ENCODE measurements at places on chromosomes 5 and 9. TPM values are rescaled to one million over a fixed set of nuclear protein-coding genes. Genes with fewer than 3 reads are reported as not detected.

GRCh38 chr9:130768265-130768664 lies 66.8 kb upstream of the ABL1 start:
- DNase-seq = peak; percentile 34

Gene MSX2
- total RNA-seq = 1.4 TPM

Gene GMCL2
- not detected for total RNA-seq

Gene CYLC2
- not detected for total RNA-seq

Gene FBLL1
- 0.84 TPM for total RNA-seq

GRCh38 chr5:176677209-176677939 lies 30.1 kb downstream of the TSPAN17 start:
- no peak for DNase-seq

DNA sequence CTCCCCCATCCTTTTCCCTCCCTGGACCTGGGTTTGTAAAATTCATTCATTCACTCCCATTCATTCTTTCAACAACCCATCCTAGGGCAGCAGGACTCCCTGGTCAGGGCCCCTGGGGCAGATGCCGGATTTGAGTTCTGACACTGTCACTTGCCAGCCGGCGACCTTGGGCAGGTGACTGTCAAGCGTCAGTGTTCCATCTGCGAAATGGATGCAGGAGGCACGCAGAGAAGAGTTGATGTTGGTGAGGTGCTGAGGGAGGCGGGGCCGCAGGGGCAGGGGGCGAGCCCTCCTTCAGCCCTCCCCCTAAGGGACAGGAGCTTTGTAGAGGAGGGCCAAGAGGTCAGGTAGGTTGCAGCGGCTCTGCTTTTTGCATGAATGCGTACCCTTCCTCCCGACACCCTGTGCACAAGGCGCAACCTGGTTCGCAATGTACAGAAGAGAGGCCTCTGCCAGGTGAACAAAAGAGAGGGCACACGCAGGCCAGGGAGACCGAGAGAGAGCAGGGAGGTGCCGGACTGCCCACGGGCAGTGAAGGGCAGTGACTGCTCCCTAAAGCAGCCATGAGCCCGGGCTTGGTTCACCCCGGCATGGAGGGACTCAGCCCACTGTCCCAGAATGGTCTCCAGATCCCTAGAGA lies 128.1 kb downstream of the BARX1 start:
- no peak for DNase-seq

Gene AK8
- 1.6 TPM for total RNA-seq

- no peak for DNase-seq
Measured at GRCh38 chr9:93244101-93244500, 60.2 kb downstream of the WNK2 start.

- no peak for DNase-seq
Measured at GRCh38 chr9:17993024-17993423, 414.2 kb downstream of the SH3GL2 start.

DNA sequence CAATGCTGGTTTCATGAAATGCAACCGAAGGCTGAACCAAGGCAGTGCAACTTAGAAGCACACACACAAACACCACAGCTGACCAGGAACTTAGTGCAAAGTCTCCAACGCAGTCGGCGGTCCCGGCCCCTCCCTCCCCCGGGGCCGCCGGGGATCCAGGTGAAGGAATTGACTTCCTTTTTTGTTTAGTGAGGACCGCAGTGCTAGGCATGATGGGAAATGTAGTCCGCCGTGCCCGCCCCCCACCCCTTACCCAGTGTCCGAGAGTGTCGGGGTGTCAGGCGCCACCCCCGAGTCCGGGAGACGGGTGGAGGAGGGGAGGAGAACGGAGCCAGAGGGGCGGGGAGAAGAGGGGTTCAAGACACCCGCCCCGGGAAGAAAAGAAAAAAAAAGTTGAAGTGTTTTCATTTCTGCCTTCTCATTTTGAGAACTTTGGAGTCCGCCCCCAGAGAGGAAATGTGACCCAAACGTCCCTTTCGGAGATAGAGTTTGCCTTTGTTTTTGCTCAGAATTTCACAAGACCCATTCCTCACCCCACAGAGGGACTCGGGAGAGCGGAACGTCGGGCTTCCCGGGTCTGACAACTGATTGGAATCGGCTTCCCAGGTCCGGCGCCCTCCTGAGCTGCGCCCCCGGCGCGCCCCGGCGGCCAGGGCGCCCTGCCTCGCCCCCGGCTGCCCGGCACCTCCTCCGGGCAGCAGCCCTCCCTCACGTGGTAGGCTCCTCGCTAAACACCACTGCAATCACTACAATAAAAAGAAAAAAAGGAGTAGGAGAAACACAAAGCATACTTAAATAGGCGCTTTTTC lies 2.0 kb downstream of the IER5L start:
- DNase-seq = peak; percentile 62

Gene ARID3C
- total RNA-seq = 0.48 TPM

DNA sequence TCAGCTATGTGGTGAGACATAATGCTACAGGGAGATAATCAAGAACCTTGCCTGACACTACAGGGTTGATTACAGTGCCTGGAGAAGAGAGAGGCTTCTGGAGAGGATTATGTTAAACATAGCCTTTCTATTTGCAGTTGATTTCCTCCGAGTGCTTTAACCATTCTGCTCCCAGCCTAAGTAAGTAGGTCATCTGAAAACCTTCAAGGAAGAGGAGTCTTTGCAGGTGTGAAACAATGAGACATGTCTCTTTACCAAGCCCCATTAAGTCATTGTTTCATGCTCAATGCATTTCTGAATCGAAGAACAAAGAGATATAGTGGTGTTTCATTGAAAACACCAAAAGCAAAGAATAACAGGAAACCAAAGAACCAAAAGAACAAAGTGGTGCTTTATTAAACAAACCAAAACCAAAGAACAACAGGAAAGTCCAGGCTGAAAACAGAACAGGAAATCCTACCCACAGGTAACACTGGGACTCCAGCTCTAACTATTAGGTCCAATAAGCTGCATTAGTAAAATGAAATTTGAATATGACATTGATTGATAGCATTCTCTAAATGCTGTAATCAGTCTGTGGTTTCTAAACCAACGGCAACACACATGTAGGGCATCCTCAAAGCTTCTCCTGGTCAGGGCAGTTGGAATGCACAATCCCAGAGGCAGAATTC lies 113.3 kb upstream of the SPATA31D4 start:
- DNase-seq = no peak

DNA sequence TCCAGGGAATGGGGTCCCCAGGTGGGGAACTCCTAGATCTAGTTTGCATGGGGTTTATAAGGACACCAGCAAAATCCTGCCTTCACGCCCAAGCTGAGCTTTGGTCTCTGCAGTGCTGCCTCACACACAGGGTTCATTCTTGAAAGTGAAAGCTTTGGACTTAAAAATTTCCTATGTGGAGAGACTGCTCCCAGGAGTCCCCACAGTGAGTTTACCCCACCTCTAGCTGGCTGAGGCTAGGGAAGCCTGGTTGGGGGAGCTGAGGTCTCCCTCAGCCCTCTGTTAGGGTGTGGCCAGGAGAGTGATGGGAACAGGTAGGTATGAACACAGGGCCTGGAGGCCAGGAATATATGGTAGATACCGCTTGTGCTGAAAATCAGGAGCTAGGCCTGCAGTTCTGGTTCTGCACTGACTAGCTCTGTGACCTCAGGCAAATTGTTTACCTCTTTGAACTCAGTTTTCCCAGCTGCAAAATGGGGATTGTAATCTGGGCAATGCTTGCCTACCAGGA lies 41.5 kb upstream of the LARP1 start:
- no peak for DNase-seq

DNA sequence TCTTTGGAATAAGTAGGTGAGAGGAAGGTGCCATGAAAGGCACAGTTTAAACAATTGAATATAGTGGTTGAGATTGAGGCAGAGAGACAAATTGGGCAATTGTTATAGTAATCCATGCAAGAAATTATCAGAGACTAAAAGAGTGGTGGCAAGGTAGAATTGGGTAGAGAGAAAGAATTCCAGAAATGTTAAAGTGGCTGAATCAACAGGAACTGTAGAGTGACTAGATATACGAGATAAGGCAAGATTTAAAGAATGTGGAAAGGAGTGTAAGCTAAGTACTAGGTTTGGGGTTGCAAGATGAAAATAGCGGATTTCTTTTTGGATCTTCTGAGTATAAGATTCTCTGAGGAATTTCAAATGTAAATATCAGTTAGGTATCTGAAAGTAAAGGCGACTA lies 285.2 kb downstream of the DMRTA1 start:
- DNase-seq = no peak

Gene LRRC26
- total RNA-seq = not detected

Gene AQP7
- total RNA-seq = not detected

- DNase-seq = no peak
Measured at GRCh38 chr9:89743573-89744254, 138.9 kb downstream of the GADD45G start.

DNA sequence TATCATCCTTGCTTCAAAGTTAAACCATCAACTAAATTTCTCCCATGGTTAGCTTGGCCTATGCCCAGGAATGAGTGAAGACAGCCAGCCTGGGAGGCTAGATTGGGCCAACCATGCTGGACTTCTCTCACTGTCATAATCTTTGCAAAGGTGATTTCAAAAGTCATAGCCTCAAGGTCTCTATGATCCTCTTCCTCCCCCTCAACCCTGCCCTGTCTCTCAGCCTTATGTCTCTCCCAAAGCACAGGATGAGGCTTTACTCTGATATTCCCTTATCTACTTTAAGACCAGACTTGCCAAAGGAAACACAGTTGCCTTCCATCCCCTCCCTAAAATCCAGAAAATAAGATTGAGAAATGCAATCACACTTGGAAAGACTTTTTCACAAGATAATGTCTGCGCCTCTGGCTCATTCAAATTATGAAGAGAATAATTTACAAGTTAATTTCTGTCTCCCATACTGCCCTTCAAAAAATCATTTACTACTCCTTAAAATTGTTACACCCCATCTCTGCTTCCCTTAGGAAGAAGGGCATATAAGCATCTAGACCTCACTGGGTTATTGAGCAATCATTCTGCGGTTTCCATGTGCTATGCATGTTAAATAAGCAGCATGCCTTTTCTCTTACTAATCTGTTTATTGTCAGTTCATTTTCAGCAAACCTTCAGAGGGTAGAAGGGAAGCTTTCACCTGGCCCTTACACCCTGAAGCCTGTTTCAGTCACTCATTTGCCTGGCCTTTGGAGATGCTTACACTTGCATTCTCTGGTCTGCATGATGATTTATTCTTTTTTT lies 113.8 kb upstream of the ANKRD55 start:
- peak; percentile 94 for DNase-seq

GRCh38 chr9:127578627-127578951 lies 33.5 kb upstream of the STXBP1 start:
- no peak for DNase-seq

DNA sequence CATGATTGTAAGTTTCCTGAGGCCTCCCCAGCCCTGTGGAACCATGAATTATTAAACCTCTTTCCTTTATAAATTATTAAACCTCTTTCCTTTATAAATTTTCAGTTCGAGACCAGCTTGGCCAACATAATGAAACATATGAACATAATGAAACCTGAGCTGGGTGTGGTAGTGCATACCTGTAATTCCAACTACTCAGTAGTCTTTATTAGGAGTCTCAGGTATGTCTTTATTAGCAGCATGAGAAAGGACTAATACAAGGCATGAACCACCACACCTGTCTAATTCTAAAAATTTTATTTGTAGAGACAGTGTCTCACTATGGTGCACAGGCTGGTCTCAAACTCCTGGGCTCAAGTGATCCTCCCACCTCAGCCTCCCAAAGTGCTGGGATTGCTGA lies 27.1 kb downstream of the NIM1K start:
- DNase-seq = no peak

DNA sequence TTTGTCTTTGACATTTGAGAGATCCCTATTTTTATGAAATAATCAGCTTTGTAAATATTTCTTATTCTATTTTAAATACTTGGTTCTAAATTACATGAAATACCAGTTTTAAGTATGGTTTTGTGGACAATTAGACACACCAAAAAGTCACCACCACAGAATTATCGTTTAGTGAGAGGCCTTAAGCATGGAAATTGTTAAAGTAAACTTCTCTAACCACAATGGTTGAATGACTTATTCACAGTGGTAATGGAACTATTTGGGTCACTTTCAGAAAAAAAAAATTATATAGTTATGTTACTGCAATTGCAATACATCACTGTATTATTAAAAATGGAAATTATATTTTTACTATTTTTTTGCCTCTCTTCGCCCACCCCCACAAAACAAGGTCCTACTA lies 1252.5 kb downstream of the EFNA5 start:
- no peak for DNase-seq

GRCh38 chr9:96725576-96725975 lies 52.3 kb downstream of the ZNF510 start:
- DNase-seq = no peak

Gene IL12B
- total RNA-seq = not detected
